ENCODE measurements at places on chromosomes 16 and 17. TPM values are rescaled to one million over a fixed set of nuclear protein-coding genes. Genes with fewer than 3 reads are reported as not detected.

Gene CRLF3
- polyA plus RNA-seq, result 4.6 TPM

Gene HAS3
- polyA plus RNA-seq, result 0.73 TPM

Gene KRT17
- 4.6 TPM for polyA plus RNA-seq

Gene TAOK2
- polyA plus RNA-seq, result 23.0 TPM

Gene RNU2-1
- not detected for polyA plus RNA-seq

Gene ALDH3A1
- not detected for polyA plus RNA-seq

DNA sequence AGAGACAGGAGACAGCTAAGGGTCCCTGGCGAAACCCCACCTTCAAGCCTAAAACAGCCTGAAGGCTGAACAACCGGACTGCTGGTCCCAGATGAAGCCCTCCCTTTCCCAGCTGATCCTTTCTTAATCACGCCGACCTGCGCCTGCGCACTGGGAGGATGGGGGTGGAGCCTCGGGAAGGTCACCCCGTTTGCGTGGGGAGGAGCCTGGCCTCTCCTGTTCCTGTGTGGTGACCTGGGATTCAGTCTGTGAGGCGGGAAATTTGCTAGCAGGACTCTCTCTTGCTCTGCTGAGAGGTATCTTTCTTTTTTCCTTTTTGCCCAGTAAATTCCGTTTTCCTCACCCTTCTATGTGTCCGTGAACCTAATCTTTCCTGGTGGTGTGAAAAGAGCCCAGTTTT, 9.6 kb downstream of the FAM20A start:
- H3K4me3 ChIP-seq, result no peak overlapping the region
- H3K27me3 ChIP-seq, result peaks cover 3% of the 10 kb centered on the region
- no peaks in the 10 kb centered on the region for H3K4me1 ChIP-seq

GRCh38 chr17:8708025-8708461, 36.6 kb downstream of the CCDC42 start:
- no peak overlapping the region for H3K27ac ChIP-seq
- no peaks in the 10 kb centered on the region for H3K27me3 ChIP-seq
- no peaks in the 10 kb centered on the region for H3K4me1 ChIP-seq
- H3K4me3 ChIP-seq, result no peak overlapping the region

DNA sequence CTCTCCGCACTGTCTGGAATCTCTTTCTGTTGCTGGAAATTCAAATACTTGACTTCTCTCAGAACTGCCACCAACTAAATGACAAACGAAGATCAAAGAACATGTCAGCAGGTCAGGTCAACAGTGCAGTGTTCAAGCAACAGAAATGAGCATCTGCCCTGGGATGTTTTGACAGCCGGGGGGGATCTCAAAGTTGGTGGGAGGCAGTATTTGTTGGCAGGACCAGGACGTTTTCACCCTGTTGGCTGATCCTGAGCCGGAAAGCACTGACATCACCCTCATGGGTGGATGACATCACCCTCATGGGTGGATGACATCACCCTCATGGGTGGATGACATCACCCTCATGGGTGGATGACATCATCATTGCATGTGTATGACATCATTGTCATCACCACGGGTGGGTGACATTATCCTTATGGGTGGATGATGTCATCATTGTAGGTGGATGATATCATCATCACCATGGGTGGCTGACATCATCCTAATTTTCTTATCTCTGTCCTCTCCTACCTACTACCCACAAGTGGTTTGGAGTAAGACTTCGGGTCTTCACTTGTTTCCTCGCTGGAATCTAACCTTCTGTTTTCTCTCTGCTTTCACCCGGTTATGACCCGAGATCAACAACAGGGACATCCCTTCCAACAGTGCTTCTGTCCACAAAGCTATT, 18.9 kb downstream of the DNAH17 start:
- no peaks in the 10 kb centered on the region for H3K4me1 ChIP-seq
- no peak overlapping the region for H3K27ac ChIP-seq
- no peak overlapping the region for H3K4me3 ChIP-seq
- no peaks in the 10 kb centered on the region for H3K36me3 ChIP-seq

DNA sequence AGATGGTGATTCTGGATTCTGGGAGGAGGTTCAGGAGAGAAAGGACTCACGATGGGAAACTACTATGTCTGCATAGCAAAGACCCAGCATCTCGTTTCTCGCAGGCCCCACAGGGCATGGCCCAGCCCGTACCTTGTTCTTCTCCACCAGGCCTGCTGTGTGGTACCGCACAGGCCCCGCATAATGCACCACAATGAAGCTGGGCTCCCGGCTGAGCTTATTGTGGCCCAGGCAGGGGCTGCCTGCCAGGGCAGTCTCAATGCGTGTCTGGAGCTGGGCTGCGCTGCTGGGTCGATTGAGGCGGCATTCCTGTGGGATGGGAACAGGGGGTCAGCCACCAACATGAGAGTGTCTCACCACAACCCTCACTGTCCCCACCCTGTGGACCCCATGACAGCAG, 20.4 kb downstream of the ZNHIT3 start:
- peaks cover 56% of the 10 kb centered on the region for H3K36me3 ChIP-seq
- no peak for DNase-seq
- H3K27me3 ChIP-seq, result no peaks in the 10 kb centered on the region
- no peaks in the 10 kb centered on the region for H3K4me1 ChIP-seq

DNA sequence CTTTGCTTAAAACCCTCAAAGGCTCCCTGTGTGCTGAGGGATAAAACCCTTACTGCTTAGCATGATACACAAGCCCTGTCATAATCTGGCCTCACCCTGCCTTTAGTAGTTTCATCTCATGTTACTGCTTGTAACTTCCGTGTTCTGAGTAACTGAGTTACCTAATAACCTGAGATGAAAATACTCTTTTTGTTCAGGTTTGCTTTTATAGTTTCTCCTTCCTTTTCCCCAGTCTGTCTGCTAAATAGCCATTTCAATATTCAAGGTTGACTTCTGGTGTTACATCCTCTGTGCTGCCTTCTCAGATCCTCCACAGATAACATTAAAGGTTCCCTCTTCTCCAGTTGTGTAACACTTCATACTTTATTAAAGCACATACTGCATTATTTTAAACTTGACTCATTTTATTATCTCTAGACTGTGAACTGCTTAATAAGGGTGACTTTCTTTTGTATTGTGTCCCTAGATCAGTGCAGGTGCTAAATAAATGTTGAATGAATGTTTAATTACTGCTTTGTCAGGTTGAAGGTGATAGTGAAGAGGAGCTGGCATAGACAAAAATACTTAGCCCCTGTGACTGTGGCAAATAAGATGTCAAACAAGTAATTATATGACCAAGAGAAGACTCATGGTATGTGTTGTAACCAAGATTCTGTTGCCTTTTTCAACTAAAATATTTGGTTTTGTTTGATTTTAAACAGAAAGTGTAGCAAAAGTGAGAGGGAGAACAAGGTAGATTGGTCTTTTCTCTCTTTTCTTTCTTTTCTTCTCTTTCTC, 47.8 kb downstream of the NFAT5 start:
- H3K27me3 ChIP-seq, result no peaks in the 10 kb centered on the region
- H3K36me3 ChIP-seq, result peaks cover 8% of the 10 kb centered on the region
- DNase-seq, result peak; percentile 56
- H3K4me3 ChIP-seq, result no peak overlapping the region

DNA sequence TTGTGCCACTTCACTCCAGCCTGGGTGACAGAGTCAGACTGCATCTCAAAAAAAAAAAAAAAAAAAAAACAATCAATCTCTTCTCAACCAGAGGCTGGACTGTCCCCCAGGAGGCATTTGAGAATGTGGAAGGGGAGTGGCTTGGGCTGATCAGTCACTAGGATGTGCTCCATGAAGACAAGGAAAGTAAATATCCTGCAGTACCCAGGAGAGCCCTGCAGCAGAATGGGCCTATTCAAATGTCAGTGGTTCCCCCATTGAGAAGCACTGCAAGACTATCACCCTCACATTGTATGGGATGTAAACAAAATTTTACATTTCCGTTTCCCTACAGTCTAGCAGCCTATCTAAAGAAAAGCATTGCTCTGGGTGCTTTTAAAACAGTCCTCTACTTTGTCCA, 70.3 kb downstream of the DNAH9 start:
- H3K36me3 ChIP-seq, result no peaks in the 10 kb centered on the region
- no peak overlapping the region for H3K4me3 ChIP-seq
- no peaks in the 10 kb centered on the region for H3K27me3 ChIP-seq
- no peak for DNase-seq
- H3K4me1 ChIP-seq, result no peaks in the 10 kb centered on the region

DNA sequence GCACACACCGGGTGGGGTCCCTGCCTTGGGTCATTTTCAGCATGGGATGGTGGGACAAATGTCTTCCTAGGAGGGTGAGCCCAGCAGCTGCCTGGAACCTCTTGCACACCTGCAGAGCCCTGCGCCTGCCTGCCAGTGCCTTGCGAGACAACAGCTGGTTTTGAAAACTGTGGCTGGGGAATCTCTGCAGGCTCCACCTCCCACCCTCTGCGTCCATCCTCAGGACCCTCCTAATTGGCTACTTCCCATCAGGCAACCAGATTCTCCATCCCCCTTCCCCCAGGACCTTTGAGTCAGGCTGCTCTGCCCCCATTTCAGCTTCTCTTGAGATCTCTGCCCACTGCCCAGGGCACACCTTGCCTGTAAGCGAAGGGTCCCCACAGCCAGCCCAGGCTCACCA, 26.6 kb downstream of the PEMT start:
- no peak overlapping the region for H3K4me3 ChIP-seq
- DNase-seq, result no peak
- H3K27ac ChIP-seq, result no peak overlapping the region
- no peaks in the 10 kb centered on the region for H3K36me3 ChIP-seq
- no peaks in the 10 kb centered on the region for H3K27me3 ChIP-seq

GRCh38 chr17:2062571-2063183, 7.8 kb downstream of the HIC1 start:
- DNase-seq, result peak; percentile 49
- peaks cover 61% of the 10 kb centered on the region for H3K36me3 ChIP-seq
- peaks cover 75% of the 10 kb centered on the region for H3K4me1 ChIP-seq
- H3K27me3 ChIP-seq, result no peaks in the 10 kb centered on the region
- no peak overlapping the region for H3K4me3 ChIP-seq

DNA sequence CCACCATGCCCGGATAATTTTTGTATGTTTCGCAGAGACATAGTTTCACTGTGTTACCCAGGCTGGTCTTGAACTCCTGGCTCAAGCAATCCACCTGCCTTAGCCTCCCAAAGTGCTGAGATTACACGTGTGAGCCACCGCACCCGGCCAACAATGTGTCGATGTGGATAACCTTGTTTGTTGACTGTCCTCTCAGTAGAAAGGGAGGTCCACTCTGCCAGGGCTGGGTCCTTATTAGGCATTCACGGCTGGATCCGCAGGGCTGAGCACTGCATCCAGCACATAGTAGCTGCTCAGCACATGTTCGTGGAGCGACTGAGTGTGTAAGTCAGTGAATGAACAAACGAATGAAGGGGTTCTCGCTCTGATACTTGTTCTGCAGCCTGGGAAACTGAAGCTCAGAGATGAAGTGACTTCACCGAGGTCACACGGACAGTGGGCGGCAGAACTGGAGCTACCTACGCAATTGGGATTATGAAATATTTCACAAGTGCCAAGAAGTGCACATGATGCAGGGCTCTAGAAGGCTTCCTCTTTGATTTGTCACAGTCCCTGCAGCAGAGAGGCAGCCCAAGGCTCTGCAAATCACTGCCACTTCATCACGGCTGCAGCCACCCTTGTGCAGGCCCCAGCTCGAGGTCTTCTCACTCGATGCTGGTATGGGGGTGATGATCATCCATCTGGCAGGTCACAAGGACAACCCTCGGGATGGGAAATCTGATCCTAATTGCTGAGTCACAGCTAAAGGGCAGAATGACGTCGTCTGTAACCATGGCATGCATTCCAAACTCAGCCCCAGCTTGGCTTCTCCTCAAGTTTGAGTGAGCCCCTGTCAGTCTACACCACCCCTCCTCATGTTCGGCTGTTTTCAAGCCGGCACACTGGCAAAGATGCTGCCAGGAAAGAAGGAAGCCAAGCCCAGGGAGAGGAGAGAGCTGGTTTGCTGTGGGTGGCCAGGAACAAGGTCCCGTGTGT, 28.0 kb upstream of the SNN start:
- no peaks in the 10 kb centered on the region for H3K27me3 ChIP-seq
- H3K27ac ChIP-seq, result peak overlapping the region; percentile 84
- H3K4me3 ChIP-seq, result no peak overlapping the region
- peaks cover 13% of the 10 kb centered on the region for H3K4me1 ChIP-seq
- H3K36me3 ChIP-seq, result no peaks in the 10 kb centered on the region

GRCh38 chr17:39352511-39352910, 48.9 kb downstream of the FBXL20 start:
- H3K4me3 ChIP-seq, result no peak overlapping the region
- no peaks in the 10 kb centered on the region for H3K27me3 ChIP-seq
- no peak overlapping the region for H3K27ac ChIP-seq
- no peak for DNase-seq
- H3K36me3 ChIP-seq, result no peaks in the 10 kb centered on the region

GRCh38 chr17:82900741-82901140, 60.9 kb upstream of the ZNF750 start:
- peaks cover 6% of the 10 kb centered on the region for H3K4me1 ChIP-seq
- no peak overlapping the region for H3K4me3 ChIP-seq
- no peak overlapping the region for H3K27ac ChIP-seq
- H3K36me3 ChIP-seq, result peaks cover 14% of the 10 kb centered on the region

DNA sequence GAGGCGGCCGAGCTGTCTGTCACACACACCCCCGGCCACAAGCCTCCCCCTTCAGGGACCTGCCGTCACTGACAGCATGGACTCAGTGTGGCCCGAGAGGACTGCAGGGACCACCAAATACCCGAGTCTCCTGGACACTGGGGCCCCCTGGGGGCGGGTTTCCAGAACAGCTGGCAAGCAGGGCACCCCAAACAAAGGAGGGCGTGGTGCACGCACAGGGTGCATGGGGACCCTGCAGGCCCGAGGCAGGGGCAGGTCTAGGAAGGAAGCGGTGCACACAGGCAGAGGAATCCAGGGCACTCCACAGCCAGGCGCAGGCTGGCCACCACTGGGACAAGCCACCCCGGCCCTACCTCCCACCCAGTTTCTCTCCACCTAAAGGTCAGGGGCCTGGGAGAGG, 28.7 kb upstream of the ENPP7 start:
- DNase-seq, result no peak
- H3K4me1 ChIP-seq, result no peaks in the 10 kb centered on the region
- no peak overlapping the region for H3K27ac ChIP-seq

- no peaks in the 10 kb centered on the region for H3K27me3 ChIP-seq
- H3K4me3 ChIP-seq, result no peak overlapping the region
- no peak overlapping the region for H3K27ac ChIP-seq
- no peaks in the 10 kb centered on the region for H3K36me3 ChIP-seq
These were observed 93.3 kb downstream of the MYO1D start for GRCh38 chr17:32783602-32784001.

- no peaks in the 10 kb centered on the region for H3K27me3 ChIP-seq
- no peak overlapping the region for H3K4me3 ChIP-seq
- H3K4me1 ChIP-seq, result no peaks in the 10 kb centered on the region
- no peaks in the 10 kb centered on the region for H3K36me3 ChIP-seq
- DNase-seq, result no peak
These were observed 164.7 kb upstream of the C16orf82 start for GRCh38 chr16:26901983-26902382.
